Omental fat pad (tissue), 4 donors: ENCODE measurements at places on chromosomes 4 and X.

GRCh38 chrX:72019487-72019886 lies 108.8 kb downstream of the NHSL2 start:
- no peak for DNase-seq

GRCh38 chr4:159719531-159719930 lies 616.7 kb downstream of the RAPGEF2 start:
- no peak for DNase-seq

- no peak for DNase-seq
Measured at GRCh38 chr4:139641218-139641617, 24.4 kb upstream of the MGST2 start.

- no peak for DNase-seq
Measured at GRCh38 chr4:183342541-183343533, 20.6 kb upstream of the CLDN24 start.

- no peak for DNase-seq
Measured at GRCh38 chr4:121280425-121280824, 100.4 kb downstream of the QRFPR start.

GRCh38 chr4:16757080-16757521 lies 141.3 kb downstream of the LDB2 start:
- DNase-seq = no peak

- no peak for DNase-seq
Measured at GRCh38 chr4:31193521-31193920, 473.4 kb downstream of the PCDH7 start.

GRCh38 chr4:39169426-39169825 lies 12.9 kb upstream of the WDR19 start:
- DNase-seq = no peak

- no peak for DNase-seq
Measured at GRCh38 chr4:26028133-26028792, 114.2 kb downstream of the SMIM20 start.

DNA sequence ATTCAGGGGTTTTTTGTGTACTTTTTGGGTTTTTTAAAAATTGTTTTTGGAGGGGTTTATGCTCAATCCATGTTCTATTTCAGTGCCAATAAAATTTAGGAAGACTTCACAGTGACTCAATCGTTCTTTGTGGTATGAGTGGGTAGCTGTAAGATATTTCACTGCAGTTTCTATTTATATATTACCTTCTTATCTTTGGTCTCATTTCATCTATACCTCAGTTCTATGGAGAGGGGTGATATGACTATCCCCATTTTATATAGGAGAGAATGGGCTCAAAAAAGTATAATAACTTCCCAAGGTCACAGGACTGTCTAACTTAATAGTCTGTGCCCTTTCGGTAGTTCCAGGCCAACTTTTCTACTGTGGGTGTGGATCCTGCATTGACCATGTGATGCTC lies 74.4 kb downstream of the MSN start:
- no peak for DNase-seq

- DNase-seq = no peak
Measured at GRCh38 chr4:88283661-88284438, 511 bp downstream of the PPM1K start.

- DNase-seq = no peak
Measured at GRCh38 chr4:146472404-146472803, 49.3 kb downstream of the SLC10A7 start.

DNA sequence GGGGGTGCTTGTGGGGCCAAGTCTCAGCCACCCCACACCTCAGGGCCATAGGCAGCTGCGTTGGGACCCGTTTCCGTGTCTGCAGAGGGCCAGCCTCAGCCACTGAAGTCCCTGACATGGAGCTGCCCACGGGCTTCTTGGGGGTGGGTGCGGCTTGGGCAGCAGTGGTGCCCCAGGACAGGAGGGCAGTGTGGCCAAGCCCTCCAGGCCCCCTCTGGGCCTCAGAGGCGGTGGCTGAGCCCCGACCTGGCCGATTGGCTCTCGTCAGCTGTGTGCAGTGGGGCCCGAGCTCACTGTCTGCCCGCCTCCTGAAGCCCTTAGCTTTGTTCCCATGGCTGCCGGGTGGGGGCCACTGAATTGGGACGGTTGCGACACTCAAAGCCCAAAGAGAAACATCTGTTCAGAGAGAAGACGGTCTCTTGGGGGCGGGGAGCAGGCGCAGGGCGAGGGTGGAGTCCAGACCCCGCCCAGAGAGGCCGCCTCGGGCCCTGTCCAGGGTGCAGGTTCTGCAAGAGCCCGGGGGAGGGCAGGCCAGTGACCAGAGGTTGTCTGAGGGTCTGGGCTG lies 9.1 kb downstream of the FGFR3 start:
- DNase-seq = no peak

DNA sequence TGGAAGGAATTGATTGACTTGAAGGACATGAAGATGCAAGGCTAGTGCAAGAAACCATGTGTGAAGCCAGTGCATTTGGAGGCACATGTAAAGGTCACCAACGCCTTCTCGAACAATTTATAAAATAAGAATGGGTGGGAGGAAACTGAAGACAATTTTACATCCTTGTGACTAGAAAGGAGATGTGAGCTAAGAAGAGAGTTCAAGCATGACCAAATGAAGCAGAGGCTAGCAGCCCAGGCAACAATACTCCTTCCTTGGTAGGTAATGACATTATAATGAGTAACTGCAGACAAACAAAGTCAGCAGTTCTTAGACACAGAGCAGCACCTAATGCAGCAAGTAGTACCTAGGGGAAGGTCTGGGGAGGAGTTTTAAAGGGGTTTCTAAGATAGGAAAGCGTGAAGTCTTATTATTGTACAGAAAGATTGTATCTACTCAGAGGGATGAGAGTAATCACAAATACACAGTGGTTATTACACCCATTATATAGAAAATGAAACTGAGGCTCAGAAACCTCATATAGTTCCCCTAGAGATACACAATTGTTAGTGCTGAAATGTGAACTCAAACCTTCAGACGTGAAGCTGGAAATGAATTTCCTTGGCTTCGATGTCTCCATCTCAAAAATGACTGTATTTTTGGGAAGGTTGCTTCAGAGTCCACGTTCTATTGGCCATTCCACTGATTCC lies 56.1 kb downstream of the ATXN3L start:
- DNase-seq = no peak

- no peak for DNase-seq
Measured at GRCh38 chr4:175703956-175704600, 108.0 kb downstream of the GPM6A start.

DNA sequence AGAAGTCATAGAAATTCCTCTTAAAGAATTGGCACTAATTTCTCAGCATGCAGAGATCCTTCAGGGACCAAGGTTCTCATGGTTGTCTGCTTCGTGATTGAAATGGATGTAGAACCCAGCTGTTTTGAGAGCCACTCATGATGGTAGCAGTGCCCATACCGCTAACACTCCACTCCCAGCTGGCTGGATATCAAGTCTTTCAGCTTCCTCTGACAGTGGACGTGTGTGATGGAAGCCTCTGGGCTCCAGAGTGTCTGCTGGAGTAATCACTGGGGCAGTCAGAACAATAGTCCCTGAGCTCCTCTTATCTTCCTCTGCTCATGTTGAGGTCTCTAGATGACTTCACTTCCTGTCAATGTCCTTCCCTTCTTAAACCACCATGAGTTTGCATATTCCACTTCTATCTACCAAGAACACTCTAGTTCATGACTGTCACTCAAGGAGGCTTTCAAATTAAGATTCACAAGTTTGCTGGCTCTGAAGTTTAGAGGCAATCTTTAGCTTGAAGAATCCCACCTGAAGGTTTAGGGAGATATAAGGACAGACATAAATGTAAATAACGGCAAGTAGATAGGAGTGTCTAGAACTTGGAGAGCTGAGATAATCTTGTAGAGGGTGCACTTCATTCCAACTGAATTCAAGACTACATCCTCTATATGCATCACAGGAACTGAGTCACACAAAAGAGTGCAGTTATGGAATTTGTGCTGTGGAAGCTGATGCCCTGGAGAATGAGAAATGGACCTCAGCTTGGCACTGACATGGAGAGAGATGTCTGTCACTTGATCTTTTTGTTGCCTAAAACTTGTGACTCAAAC lies 64.5 kb upstream of the WDR1 start:
- DNase-seq = no peak

DNA sequence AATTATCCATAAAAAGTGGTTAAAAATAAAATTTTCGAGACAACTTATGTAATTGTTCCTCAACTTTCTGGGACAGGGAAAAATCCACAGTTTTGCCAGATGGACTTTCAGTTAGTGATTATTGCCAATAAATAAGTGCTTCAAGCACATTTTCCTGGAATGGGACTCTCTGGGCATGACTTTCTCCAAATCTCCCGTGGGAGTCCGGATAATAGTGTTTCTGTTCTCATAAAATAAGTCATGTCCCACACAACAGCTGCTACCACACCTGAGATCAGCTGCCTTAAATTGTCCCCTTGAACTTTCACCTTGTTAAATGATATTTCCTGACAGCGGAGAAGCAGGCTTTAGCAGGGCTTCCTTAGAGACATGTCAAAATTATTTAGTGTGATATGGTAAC lies 133.4 kb upstream of the NAP1L5 start:
- no peak for DNase-seq

DNA sequence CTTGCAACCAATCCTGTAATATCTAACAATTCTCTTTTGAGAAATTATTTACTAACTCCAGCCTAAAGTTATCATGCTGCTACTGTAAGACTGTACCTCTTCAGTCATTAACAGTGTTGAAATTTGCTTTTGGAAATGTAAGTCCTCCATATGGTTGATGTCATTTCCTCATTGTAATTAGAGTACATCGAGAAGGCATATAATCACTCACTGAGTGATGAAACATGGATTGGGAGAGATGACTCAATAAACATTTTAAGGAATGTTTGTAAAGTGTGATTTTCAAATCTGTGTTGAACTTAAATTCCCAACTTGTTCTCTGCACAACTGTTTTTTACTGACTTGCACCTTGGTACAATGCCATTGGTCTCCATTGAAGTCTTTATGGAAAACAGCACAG lies 61.2 kb downstream of the HMGB2 start:
- DNase-seq = no peak

DNA sequence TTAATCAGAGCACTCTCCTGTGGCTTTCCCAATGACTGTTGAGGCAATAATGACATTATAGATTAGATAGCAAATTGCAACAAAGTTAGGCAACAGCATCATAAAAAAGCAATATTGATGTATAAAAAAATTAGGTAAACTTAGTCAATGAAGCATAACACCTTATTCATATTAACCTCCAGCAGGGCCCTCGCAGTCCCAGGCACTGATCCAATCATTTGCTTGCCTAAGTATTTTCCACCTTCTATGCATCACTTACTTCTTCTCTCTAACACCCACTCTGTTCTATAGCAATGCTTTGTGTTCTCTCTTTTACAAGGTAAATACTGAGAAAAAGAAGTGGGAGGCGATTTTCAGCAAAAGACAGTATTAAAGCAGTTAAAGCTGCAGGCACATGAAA lies 833.5 kb upstream of the ADGRL3 start:
- no peak for DNase-seq

GRCh38 chr4:132395561-132395960 lies 753.5 kb upstream of the PCDH10 start:
- DNase-seq = no peak

DNA sequence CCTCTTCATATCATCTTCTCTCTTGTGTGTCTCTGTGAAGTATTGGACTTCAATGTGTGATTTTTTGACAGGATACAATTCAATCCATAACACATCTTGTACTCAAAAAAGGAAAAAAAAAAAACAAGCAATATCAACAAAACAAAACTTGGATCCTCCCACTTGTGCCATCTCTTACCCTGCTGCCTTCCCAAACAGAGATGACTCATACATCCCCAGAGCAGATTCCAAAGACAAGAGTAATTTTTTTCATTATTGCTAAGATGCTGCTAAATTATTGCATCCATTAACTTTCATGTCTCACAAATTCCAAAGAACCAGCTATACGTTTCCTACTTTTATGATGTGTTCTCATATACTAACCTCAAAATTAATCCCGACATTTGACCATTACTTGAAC lies 479.2 kb downstream of the GBA3 start:
- DNase-seq = no peak

DNA sequence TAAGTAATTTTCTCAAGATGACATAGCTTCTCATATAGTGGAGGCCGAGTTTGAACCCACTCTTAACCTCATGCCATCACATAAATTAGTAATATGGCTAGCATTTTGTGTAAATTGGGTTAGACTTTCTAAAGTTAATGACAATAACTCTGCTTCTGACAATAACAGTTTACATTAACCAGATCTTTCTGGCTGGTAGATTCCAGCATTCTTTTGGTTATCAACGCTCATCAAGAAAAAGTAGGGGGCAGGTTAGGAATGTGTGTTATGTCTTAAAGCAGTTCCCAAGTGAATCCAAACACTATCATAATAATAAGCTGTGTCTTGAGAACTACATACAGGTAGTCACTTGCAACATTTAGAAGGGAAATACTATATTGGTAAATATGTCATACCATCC lies 162.5 kb downstream of the PRDM5 start:
- no peak for DNase-seq

DNA sequence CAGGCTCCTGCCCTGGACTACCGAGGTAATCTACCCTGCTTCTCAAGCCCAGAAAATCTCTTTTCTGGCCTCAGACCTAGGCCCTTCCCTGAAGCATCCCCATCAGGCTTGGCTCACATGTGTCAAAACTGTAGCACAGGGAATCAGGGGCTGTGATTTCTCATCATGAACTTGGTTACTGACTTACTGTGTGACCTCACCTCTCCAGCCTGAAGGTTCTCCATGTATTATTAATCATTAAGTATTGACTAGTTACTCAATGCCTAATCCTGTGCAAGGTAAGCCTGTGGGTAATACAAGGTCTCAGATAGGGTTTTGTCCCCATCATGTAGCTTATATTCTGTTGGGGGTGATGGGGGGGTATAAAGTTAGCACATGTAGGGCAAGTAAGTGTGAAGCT lies 6.8 kb downstream of the SRPX2 start:
- no peak for DNase-seq

DNA sequence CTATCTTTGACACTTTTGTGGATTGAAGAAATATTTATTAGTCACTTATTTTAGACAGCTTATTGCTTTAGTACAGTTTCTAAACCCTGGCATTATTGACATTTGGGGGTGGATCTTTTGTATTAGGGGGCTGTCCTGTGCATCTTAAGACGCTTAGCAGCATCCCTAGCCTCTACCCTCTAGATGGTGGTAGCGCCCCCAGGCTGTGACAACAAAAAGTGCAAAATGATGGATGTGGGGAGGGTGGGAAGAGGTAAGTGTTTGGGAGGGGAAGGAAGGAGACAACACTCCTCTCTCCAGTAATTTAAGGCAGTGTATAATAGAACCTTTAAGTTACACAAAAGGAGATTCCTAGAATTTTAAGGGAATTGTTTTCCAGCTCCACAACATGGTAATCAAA lies 1210.6 kb downstream of the C4orf33 start:
- DNase-seq = no peak

GRCh38 chr4:104524026-104524425 lies 29.3 kb upstream of the CXXC4 start:
- DNase-seq = no peak

- DNase-seq = no peak
Measured at GRCh38 chrX:6151971-6152370, 76.7 kb downstream of the NLGN4X start.

GRCh38 chrX:30910124-30910860 lies 21.2 kb upstream of the TAB3 start:
- DNase-seq = no peak
